Activated CD4-positive, alpha-beta T cell treated with anti-CD3 and anti-CD28 coated beads, Interleukin-2, Interleukin-6, amounts not matched to agents 100 ng/mL and 50 ng/mL, durations not matched to agents 16 hours and 8 hours (primary cell): ENCODE measurements at places on chromosomes 4 and X.

DNA sequence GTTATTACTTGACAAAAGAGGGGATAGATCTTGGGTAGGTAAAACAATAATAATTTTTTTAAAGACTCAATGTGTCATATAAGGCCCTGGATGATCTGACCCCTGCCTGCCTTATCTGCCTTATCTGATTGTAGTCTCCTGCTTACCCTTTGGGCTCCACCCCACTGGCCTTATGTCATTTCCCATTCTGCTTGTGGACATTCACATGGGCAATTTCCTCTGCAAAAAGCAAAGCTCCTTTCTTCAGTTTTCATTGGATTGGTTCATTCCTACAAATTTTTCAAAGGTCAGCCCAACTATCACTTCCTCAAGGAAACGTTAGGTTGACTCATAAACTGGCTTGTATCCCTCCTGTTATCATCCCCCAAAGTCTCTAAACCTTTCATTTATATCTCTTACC, 15.7 kb upstream of the TET2 start:
- no peak for DNase-seq

DNA sequence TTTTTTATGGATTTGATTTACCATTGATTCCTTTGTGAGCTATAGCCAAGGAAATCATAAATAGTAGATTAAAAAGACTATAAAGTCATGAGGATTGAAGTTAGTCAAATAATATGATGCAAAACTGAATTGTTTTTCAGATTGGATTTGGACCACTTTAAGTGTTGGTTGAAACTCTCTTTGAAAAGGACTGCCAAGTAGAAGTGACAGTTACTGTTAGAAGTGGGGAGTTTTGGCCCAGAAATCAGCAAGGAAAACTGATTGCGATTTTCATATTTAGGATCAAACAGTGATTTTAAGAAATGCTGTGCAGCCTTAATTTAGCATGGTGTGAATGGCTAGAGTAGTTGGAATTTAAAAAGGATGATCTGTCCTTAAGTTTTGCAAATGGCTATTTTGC, 4.9 kb downstream of the ADGRL3 start:
- no peak for DNase-seq

DNA sequence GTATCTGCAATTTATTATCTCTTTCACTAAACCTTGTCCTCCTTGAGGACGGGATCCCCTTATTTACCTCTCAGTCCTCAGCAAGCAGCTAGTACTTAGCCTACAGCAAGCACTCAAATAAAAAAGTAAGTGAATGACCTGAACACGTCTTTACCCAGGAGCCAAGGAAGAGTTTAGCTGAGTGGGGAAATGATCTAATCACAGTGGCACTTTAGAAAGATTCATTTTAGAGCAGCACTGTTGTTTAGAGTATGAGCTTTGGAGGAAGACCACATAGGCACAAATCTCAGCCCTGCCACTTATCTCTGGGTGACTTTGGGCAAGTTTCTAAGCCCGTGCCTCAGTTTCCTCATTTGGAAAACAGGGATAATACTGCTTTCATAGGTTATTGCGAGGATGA, 2.7 kb downstream of the FAM120C start:
- DNase-seq: no peak

- peak; percentile 62 for DNase-seq
These were observed 71.6 kb upstream of the CLCN4 start for GRCh38 chrX:10085223-10085622.

DNA sequence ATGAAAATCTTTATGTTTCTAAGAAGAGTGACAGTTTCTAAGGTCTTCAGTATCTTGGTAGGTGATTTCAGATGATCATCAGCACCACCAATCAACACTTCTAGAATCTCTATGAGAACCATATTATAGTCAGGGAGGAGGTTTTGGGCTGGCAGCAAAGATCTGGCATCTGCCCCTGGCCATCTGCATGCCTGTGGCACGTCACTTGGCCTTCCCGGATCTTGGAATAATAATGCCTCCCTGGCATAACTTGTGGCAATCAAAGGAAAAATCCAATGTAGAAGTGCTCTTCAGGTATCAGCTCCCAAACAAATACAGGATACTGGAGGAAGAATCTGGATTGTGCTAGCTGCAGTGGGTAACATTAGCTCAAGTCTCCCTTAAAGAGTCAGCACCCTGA, 57.3 kb downstream of the RASL11B start:
- no peak for DNase-seq

DNA sequence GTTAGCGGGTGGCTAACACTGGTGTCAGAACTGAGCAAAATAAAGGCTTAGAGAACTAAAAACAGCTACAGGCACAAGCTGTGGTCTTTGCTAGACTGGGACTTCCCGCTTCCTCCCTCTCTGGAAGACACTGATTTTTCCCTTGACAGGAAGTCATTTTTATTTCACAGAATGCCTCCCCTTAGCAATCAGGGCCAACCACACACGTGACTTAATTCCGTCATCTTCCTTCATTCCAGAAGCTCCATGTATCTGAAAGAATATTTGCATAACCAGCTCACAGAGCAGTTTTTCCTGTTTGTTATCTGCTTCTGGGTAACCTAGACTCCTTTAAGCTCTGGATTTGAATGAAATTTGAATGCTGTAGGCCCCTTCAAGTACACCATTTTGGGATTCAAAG, 327.5 kb upstream of the FRG1 start:
- DNase-seq: no peak

- DNase-seq: no peak
These were observed 124.0 kb upstream of the STIM2 start for GRCh38 chr4:26736621-26737020.
